ENCODE measurements at places on chromosomes 2 and 18.

- no peak for DNase-seq
Observed at GRCh38 chr2:14451312-14451711, 181.2 kb upstream of the LRATD1 start.

- no peak for DNase-seq
Observed at GRCh38 chr2:54638103-54638502, 85.4 kb upstream of the EML6 start.

DNA sequence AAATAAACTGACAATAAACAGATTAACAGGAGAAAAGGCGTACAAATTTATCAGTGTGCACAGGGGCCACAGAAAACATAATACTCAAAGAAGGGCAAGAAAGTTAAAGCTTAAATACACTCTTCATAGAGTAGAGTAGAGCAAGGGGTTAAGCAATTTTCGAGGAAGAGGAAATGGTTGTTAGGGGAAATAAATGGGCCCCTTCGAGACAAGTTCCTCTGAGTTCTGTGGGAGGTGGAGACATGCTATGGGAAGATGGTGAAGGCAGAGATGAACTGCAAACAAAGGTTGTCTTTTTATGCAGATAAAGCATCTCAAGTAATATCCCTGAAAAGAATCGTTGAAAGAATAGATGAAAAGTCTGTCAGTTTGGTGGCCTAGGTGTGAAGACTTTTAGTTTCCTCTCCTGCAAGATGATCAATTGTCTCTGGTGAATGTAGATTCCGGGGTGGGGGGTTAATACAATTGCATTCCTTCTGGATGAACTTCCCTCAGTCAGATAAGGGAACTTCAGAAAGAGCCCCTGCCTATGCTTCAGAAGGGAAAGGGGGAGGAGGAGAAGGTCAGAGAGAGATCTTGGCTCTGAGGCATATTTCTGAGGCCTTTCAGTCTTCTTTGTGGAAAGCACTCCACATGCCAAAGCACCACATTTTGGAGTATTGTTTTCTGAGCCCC is 127.0 kb downstream of the METTL4 start:
- no peak for DNase-seq

GRCh38 chr2:238225911-238226697 is 13.7 kb downstream of the HES6 start:
- DNase-seq, result no peak

GRCh38 chr2:173568054-173568453 is 213.4 kb downstream of the CDCA7 start:
- DNase-seq, result no peak
